ENCODE measurements at places on chromosomes 4 and X. TPM values are rescaled to one million over a fixed set of nuclear protein-coding genes. Genes with fewer than 3 reads are reported as not detected.
A peak's percentile ranks its signal among the peaks of the same experiment; 100 is the strongest.

The ZNF732 gene
- total RNA-seq = not detected

The GC gene
- total RNA-seq = not detected

The NXF2B gene
- total RNA-seq = not detected

The SHOX gene
- not detected for total RNA-seq

GRCh38 chr4:152079543-152080293 is 318.9 kb upstream of the GATB start:
- no peak overlapping the region for H3K27ac ChIP-seq
- H3K4me1 ChIP-seq = no peaks in the 10 kb centered on the region
- H3K36me3 ChIP-seq = no peaks in the 10 kb centered on the region

GRCh38 chrX:134658002-134658759 is at the start of gene PLAC1:
Gene PLAC1, minus strand, starts transcription at chrX:134658471. Its CDS starts 91,789 bp downstream, at chrX:134566682.
- no peaks in the 10 kb centered on the region for H3K4me1 ChIP-seq
- H3K4me3 ChIP-seq = no peak within 1 kb of the TSS
- no peaks in the 10 kb centered on the region for H3K27me3 ChIP-seq
- no peak for DNase-seq
- H3K27ac ChIP-seq = no peak within 1 kb of the TSS
- H3K36me3 ChIP-seq = no peaks in the 10 kb centered on the region

DNA sequence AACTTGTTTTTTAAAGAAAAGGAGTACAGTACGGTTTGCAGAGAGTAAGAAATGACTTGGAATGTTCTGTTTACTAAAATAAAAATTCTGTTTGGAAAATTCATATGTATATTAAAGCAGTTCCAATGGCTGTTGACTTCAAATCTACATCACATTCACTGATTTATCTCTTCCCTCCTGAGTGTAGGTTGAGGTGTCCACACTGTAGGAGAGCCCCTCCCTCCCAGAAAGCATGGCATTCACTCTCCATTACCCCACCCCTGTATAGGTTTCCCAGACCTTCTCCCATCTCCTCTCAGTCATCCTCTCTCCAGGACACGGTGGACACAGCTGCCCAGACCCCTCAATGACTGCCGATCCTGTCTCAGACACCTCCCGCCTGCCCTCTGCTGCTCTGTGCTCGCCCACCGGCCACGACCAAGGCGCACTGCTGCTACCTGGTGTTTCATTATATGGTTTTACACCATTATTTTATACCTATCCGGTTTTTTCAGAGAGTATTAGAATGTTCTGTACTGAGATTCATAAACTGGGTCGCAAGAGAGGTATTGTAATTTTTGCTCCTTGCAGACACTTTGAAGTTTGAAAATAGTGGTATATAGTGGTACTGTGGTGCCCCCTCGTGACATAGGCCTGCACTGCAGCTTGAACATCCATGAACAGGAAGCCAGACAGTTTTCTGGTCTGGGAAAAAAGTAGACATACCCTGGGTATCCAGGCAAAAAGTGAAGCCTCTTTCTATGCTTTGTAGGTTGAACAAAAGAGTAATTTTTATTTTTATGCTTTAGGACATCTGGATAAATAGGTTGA is 38.8 kb upstream of the BEX4 start:
- peak; percentile 36 for DNase-seq
- no peaks in the 10 kb centered on the region for H3K4me1 ChIP-seq
- H3K36me3 ChIP-seq = no peaks in the 10 kb centered on the region
- H3K4me3 ChIP-seq = peak overlapping the region; percentile 33
- no peaks in the 10 kb centered on the region for H3K27me3 ChIP-seq

DNA sequence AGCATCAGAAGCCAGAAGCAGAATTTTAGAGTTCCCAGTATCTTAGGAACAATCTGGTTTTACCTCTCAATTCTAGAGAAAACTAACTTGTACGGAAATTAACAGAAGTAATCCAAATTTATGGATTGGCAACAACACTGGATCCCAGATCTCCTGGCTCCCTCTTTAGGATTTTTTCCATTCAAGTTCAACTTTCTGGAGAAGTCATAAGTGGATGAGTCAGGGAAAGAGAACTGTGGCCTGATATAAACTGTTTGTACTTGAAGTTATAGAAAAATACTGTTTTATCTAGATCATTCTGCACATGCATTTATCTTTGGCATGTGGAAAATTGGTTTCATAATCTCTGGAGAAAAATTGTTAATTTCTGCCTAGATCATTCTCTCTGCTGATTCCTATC is 380.4 kb downstream of the PCDH7 start:
- H3K27me3 ChIP-seq = no peaks in the 10 kb centered on the region
- no peak overlapping the region for H3K4me3 ChIP-seq
- no peak for DNase-seq
- peaks cover 25% of the 10 kb centered on the region for H3K4me1 ChIP-seq
- no peaks in the 10 kb centered on the region for H3K36me3 ChIP-seq
- H3K27ac ChIP-seq = no peak overlapping the region

DNA sequence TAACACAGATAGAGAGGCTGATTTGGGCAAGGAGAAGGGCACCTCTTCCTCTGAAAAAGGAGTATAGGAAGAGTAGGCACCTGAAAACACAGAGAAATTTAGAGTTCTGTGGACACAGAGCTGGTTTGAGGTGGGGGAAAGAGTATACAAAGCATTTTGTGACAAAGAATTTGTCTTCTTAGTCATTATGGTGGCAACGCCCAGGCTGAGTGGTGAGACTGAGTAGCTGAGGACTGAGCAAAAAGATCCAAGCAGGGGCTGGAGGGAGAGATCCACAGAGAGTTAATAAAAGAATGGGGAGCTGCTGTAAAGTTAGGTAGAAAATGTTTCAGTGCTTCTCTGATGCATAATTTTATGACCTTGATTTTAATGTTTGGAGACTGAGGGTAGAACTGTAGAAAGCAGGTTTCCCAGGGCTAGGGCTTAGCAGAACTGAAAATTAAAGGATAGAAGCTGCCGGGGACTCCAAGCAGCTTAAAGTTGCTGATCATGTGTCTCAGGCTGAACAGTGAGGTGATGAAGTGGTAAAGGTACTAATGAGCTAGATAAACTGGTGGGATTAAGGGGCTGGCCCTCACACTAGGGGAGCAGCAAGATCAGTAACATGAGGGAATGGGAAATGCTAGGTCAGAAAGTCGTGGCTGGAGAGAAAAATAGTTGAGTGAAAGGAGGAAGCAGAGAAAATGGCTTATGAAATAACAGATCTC is 118.9 kb downstream of the CEP44 start:
- no peaks in the 10 kb centered on the region for H3K36me3 ChIP-seq
- H3K27ac ChIP-seq = no peak overlapping the region
- DNase-seq = no peak
- peaks cover 23% of the 10 kb centered on the region for H3K27me3 ChIP-seq

DNA sequence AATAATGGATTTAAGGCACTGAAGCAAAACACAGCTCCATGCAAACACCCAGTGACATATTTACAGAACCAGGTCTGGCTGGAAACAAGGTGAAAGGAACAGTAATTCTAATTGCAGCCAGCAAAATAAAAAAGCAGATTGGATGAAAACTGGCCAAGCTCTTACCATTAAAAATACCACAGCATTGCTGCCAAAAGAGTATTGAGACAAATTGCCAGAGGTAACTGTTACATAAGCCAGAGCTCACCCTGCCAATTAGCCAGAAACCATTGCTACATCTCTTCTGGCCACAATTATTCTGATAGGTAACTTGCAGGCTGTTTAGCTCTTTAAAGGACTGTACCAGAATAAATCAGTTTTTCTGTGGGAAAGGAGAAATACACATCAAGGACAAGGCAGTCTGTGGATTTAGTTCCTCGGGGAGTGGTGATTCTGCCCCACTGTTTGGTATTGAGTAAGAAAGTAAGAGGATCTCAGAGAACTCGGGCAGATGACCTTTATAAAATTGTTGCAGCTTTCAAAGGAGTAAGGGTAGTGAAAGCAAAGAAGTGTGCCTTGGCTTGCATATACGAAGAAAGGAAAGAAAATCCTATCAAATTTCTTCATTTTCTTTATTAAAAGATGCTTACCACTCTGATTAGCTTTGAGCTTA is 369.5 kb downstream of the PPP3CA start:
- H3K27ac ChIP-seq = peak overlapping the region; percentile 59
- H3K4me1 ChIP-seq = peaks cover 22% of the 10 kb centered on the region
- H3K27me3 ChIP-seq = no peaks in the 10 kb centered on the region
- H3K36me3 ChIP-seq = no peaks in the 10 kb centered on the region
- H3K4me3 ChIP-seq = no peak overlapping the region
- DNase-seq = no peak

- no peaks in the 10 kb centered on the region for H3K36me3 ChIP-seq
- DNase-seq = no peak
- no peak overlapping the region for H3K4me3 ChIP-seq
- H3K27ac ChIP-seq = no peak overlapping the region
- no peaks in the 10 kb centered on the region for H3K4me1 ChIP-seq
- H3K27me3 ChIP-seq = no peaks in the 10 kb centered on the region
Observed at GRCh38 chr4:147371661-147372060, 109.2 kb upstream of the EDNRA start.

GRCh38 chr4:182827954-182828353 is 89.2 kb downstream of the DCTD start:
- H3K27me3 ChIP-seq = peaks cover 8% of the 10 kb centered on the region
- H3K4me1 ChIP-seq = no peaks in the 10 kb centered on the region
- no peak overlapping the region for H3K27ac ChIP-seq
- H3K4me3 ChIP-seq = no peak overlapping the region
- no peak for DNase-seq

DNA sequence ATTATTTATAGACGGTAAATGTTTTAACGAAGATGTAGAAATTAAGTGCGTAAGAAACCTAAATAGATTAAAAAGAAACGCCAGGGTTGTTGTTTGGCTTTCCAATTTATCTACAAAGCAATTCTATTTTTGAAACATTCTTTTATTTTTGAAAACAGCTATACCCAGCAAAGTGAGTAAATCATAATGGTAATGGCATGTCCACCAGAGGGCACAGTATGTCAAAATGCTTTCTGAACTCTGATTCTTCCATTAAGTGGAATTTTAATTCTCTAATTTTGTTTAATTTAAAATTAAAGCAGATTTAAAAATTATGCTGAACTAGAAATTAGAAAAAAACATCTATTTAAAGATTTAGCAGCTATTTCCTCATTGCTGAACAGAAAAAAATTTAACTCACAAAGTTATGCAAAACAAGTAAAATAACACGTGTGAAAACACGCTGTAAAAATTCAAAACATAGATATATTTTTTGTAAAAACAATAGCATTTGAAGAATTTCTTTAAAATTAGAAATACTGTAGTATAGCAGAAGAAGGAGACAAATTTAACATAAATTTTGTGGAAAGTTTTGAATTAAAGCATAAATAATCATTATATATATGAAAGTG is 26.5 kb downstream of the RASSF6 start:
- no peak overlapping the region for H3K4me3 ChIP-seq
- no peaks in the 10 kb centered on the region for H3K4me1 ChIP-seq
- no peak overlapping the region for H3K27ac ChIP-seq
- DNase-seq = no peak
- peaks cover 7% of the 10 kb centered on the region for H3K27me3 ChIP-seq

GRCh38 chr4:26780539-26780938 is 80.1 kb upstream of the STIM2 start:
- H3K36me3 ChIP-seq = no peaks in the 10 kb centered on the region
- DNase-seq = no peak
- H3K27me3 ChIP-seq = no peaks in the 10 kb centered on the region
- no peak overlapping the region for H3K4me3 ChIP-seq

DNA sequence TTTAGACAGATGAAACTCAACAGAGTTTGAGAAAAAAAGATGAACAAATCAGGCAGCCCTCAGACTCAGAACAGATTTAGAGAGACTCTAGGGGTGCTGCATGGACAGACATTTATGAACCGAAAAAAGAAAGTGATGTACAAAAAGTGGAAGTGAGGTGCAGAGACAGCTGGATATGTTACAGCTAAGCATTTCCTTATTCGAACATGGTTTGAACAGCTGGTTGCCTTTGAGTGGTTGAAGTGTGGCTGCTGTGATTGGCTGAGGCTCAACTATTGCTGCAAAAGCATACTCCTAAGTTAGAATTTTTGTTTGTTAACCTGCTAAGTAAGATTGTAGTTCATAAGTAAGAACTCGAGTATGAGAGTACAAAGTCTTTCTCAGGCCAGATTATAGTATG is 331.5 kb upstream of the PABPC4L start:
- no peaks in the 10 kb centered on the region for H3K4me1 ChIP-seq
- H3K36me3 ChIP-seq = no peaks in the 10 kb centered on the region
- no peaks in the 10 kb centered on the region for H3K27me3 ChIP-seq
- no peak overlapping the region for H3K4me3 ChIP-seq
- no peak overlapping the region for H3K27ac ChIP-seq

DNA sequence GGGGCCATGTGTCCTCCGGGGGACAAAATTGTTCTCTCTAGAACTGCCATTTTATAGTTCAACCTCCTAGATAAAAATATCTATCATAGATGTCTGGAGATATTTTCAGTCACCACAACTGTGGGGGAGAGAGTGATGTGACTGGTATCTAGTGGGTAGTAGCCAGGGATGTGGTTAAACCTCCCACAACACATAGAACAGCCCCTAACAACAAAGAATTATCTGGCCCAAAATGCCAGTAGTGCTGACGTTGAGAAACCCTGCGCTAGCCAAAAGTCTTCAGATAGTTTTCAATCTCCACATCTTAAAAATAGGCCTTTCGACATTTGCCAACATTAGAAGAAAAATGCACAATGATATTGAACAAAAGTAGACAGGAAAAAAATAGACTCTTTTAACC is 19.0 kb upstream of the SUPT20HL2 start:
- H3K4me1 ChIP-seq = no peaks in the 10 kb centered on the region
- no peak overlapping the region for H3K4me3 ChIP-seq
- no peak for DNase-seq
- no peak overlapping the region for H3K27ac ChIP-seq
- H3K36me3 ChIP-seq = no peaks in the 10 kb centered on the region

- no peak for DNase-seq
- H3K4me3 ChIP-seq = no peak overlapping the region
- H3K36me3 ChIP-seq = peaks cover 18% of the 10 kb centered on the region
- no peak overlapping the region for H3K27ac ChIP-seq
- no peaks in the 10 kb centered on the region for H3K27me3 ChIP-seq
- H3K4me1 ChIP-seq = peaks cover 4% of the 10 kb centered on the region
Observed at GRCh38 chr4:109547394-109547793, 12.7 kb upstream of the MCUB start.
